ENCODE measurements at places on chromosomes 4 and X. TPM values are rescaled to one million over a fixed set of nuclear protein-coding genes. Genes with fewer than 3 reads are reported as not detected.

The RGS12 gene
- 102 TPM for total RNA-seq

The SSX2 gene
- not detected for total RNA-seq

GRCh38 chrX:114073926-114074325, 510.0 kb upstream of the HTR2C start:
- no peaks in the 10 kb centered on the region for H3K27me3 ChIP-seq
- peaks cover 5% of the 10 kb centered on the region for H3K4me1 ChIP-seq
- no peak for DNase-seq
- no peak overlapping the region for H3K4me3 ChIP-seq
- no peak overlapping the region for H3K27ac ChIP-seq
- no peaks in the 10 kb centered on the region for H3K36me3 ChIP-seq

- H3K36me3 ChIP-seq: no peaks in the 10 kb centered on the region
- H3K27ac ChIP-seq: no peak overlapping the region
Observed at GRCh38 chr4:28686618-28687017, 1826.0 kb downstream of the STIM2 start.

GRCh38 chr4:88075336-88075735, 67.9 kb downstream of the PKD2 start:
- peaks cover 38% of the 10 kb centered on the region for H3K36me3 ChIP-seq
- no peak overlapping the region for H3K4me3 ChIP-seq
- H3K27ac ChIP-seq: no peak overlapping the region
- H3K4me1 ChIP-seq: peaks cover 5% of the 10 kb centered on the region

DNA sequence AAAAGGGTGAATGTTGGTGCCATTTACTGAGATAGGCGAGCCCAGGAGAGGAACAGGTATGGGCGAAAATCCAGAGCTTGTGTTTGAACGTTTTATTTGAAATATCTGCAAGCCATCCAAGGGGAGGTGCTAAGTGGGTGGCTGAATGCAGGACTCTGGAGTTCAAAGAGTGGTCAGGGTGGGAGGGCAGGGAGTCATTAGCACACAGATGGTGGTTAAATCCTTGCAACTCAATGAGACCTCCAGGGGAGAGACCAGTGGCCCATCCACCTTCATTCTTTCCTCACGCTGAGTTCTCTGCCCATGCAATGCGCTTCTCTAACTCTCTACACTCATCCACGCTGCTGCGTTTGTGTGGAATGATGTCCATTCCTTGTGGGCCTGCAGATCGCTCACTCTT, 101.1 kb downstream of the VCX3B start:
- H3K27me3 ChIP-seq: no peaks in the 10 kb centered on the region
- H3K36me3 ChIP-seq: no peaks in the 10 kb centered on the region
- no peak overlapping the region for H3K27ac ChIP-seq
- no peak overlapping the region for H3K4me3 ChIP-seq
- H3K4me1 ChIP-seq: no peaks in the 10 kb centered on the region
- DNase-seq: no peak

DNA sequence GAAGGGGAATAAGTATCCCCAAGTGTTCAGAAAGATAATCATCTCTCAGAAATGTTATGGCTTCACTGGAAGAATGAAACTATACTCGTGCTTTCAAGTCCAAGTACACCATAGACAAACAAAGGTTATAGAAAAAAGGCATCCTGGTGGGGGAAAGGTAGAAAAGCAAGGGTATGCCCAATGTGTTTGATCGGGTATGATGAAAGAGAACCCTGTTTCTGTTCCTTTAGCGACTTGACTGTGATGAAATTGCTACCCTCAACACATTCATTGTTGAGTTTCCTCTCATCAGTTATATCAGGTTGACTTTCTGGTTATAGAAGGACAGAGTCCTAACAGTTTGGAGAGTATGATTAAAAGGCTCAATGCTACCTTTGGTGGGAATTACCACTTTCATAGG, 464.3 kb downstream of the GRXCR1 start:
- DNase-seq: no peak
- peaks cover 5% of the 10 kb centered on the region for H3K27me3 ChIP-seq
- no peak overlapping the region for H3K4me3 ChIP-seq
- no peaks in the 10 kb centered on the region for H3K36me3 ChIP-seq
- H3K27ac ChIP-seq: no peak overlapping the region

DNA sequence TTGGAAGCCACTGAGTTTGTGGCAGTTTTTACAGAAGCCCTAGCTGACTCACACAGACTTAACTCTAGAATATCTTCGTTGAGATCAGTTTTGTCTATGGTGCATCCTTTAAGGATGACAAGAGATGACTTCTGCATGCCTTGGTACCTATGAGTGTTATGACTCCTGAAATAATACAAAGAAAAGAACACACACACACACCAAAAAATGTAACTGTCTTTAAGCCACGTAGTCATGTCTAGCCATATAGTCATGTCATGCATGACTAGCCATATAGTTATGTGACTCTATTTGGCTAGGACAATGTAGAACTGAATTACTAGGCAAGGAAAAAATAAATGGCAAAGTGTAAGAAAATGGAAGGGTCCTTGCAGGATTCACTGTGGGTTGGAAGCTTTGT, 447.8 kb downstream of the NLGN4X start:
- H3K4me3 ChIP-seq: no peak overlapping the region
- no peaks in the 10 kb centered on the region for H3K27me3 ChIP-seq
- no peak overlapping the region for H3K27ac ChIP-seq
- no peaks in the 10 kb centered on the region for H3K36me3 ChIP-seq
- no peaks in the 10 kb centered on the region for H3K4me1 ChIP-seq

Data from progenitor cell of endocrine pancreas (in vitro differentiated cells).